ENCODE measurements at places on chromosomes 12 and 14.
A peak's percentile ranks its signal among the peaks of the same experiment; 100 is the strongest.

- DNase-seq = no peak
Observed at GRCh38 chr14:68654471-68654941, 138.4 kb downstream of the ZFP36L1 start.

DNA sequence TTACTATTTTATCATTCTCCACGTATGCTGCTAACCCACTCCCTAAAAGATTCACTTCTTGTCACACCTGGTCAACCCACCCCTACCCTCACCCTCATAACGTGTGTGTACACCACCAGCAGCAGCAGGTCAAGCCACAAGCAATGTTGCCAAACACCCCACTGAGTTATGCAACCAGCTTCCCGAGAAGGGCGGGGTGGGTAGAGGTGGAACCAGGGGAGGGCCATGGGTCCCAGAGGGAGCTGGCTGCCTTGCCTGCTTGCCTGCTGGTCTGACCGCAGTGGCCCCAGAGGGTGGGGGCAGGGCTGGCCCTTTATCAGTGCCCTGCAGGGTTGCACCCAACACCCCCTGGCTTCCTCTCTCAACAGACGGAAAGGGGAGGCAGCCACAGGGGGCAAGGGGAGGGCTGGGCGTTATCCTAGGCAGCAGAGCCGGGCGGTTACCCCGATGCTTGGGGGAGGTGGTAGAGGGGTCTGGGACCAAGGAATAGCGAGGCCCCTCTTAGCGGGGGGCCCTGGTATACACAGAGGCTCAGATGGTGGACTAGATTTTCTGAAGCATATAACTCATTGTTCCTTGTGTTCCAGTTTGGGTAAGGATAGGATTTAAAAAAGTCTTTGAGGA lies 3.5 kb upstream of the NFE2 start:
- DNase-seq = peak; percentile 21

- no peak for DNase-seq
Observed at GRCh38 chr14:64605926-64606685, 56.3 kb downstream of the PPP1R36 start.

DNA sequence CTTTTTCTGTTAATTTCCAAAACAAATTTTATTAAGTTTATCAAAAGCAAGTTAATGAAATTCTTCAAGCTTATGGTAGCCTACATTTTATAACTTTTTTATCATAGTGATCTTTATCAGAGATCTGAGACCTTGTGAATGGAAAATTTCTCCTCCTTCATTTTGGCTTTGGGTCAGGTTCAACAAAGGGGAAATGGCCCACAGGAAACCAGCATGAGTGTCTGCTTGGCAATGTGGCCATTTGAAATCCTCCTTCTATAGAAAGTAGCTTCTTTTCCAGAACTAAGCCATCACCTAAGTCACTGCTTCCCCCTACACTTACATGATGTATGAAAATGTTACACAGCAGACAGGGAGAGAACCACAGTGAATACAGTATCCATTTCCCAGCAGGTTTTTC lies 1.6 kb downstream of the RHOJ start:
- no peak for DNase-seq

DNA sequence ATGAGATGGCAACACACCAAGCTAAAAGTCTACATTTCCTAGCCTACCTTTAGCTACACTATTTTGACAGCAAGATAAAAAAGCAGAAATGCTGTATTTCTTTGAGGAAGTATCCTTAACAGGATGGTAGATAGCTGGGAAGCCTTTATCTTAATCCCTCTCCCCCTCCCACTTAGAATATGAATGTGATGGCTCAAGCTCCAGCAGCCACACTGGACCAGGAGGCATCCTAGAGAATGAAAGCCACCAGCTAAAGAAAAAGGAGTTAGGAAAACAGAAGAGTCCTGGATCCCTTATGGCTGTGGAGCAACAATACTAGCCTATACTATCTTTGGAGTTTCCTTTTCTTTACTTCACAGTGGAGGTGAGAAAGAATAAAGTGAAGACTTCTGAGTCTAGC lies 15.1 kb downstream of the NAP1L1 start:
- no peak for DNase-seq

DNA sequence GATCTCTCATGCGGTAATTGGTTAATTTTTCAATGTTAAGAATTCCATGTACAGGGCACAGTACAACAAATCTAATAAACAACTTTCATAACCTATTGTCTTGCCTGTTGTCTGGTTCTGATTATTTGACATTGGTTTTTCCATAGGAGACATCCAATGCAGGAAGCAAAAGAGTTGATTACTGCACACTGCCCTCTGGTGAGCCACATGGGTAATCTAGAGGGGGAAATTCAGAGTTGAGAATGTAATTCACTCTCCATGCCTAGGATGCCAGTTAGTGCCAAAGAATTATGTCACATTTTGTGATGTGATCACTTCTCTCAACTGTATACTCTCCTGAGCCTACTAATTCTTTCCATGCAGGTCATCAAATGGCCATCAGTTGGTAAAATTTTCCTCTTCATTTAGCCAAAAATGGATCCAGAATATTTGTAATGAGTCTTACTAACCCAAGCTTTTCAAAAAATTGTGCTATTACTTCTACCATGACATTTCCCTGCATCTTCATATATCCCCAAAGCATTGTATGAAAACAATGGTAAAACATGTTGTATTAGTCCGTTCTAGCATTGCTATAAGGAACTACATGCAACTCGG lies 17.7 kb upstream of the CCDC91 start:
- peak; percentile 44 for DNase-seq

DNA sequence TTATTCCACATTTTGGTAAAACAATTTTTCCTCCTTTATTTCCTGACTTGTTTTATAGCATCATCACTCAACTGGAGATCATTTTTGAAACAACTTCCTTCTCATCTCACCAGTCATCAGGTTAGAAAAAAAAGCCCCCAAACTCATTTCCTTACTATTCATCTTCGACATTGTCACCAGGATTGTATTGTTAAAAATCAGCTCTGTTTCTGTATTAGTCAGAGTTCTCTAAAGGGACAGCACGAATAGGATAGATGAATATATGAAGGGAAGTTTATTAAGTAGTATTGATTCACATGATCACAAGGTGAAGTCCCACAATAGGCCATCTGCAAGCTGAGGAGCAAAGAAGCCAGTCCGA lies 392.6 kb downstream of the FUT8 start:
- no peak for DNase-seq

DNA sequence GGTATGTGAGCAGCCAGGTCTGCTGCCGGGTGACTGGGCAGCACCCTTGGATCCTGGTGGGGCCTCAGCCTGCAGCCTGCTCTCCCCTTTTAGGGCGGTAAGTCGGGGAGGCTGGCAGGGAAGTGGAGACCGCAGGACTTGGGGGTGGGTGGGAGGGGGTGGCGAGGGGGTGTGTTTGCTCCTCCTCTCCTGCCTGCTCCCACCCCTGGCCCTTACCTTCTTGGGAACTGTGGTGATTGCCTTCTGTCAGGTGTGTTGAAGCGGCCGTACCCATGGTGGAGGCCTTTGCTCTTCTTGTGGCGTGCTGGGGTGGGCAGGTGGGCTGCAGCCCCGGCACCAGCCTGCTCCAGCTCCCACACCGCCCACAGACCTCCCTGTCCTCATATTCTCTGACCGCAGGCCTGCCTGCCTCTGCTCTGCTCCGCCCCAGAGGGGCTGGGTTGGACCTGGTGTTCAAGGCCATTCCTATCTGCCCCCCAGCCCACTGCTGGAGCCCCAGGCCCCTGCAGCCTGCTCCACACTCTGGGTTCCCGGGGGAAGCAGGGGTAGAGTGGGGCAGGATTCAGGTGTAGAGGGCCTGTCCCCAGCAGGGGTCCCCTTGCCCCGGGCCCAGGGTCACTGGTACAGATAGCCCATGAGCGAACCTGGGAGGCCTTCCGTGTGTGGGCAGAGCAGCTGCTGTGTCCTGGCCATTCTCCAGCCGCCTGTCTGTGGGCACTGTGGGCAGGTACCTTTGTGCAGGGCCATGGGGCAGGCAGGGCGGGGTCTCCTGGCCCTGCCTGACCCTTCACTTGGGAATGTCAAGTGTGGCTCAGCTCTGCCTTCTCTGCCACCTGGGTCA lies 5.2 kb downstream of the TEDC1 start:
- DNase-seq = no peak

DNA sequence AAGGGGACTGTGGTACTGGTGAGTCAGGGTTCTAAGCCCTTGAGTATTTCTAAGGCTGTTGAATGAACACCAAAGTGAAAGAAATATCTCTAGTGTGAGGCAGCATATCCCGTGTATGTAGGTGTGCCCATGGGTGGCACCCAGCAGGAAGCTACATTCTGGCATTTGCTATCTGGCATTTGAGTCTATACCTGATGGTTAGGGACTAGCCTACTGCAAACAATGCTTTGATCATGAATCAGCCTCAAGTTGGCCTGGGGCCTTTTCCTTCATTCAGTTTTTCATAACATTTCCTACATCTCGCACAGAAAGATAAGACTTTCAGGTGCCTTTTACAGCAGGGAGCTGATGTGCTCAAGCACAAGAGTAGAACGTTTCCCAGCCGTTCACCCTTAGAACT lies 85.7 kb upstream of the E2F7 start:
- DNase-seq = no peak

GRCh38 chr12:99824900-99825542 lies 159.7 kb downstream of the ANKS1B start:
- DNase-seq = no peak

DNA sequence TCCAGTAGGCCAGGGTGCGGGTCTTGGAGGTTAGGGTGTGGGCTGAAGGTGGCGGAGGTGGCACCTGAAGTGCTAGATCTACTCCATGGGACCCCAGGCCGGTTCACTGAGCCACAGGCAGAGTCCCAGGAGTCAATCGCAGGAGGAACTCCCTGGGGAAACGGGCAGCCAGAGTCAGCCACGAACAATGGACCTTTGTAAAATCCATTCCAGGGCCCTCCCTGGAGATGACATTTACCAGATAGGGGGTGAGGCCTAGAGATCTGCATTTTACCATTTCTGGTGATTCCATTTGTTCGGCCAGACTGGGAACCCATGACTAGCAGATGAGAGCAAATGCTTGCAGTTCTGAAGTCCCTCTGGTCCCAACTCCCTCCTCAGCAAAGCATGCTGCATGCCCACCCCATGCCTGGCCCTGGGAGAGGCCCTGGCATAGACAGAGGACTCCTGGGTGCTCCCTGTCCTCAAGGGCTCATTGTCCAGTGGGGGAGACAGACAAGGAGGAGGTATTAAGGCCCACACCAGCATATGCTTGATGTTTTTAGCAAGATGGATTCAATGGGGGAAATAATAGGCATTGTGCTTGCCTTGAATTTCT lies 115.5 kb downstream of the EML1 start:
- DNase-seq = no peak

DNA sequence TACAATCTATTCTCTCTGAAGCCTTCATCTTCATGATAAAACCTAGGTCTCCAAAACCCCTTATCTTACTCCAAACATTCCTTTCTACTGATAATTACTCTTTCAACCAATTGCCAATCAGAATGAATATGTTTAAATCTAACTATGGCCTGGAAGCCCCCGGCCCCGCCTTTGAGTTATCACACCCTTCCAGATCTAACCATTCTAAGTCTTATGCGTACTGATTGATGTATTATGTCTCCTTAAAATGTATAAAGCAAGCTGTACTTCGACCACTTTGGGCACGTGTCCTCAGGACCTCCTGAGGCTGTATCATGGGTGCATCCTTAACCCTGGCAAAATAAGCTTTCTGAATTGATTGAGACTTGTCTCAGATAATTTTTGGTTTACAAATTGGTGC lies 14.4 kb downstream of the PABPN1 start:
- DNase-seq = no peak

- DNase-seq = no peak
Observed at GRCh38 chr12:2309647-2310046, 256.9 kb downstream of the CACNA1C start.
